ENCODE measurements at places on chromosomes 12 and 14. TPM values are rescaled to one million over a fixed set of nuclear protein-coding genes. Genes with fewer than 3 reads are reported as not detected.

- DNase-seq: peak; percentile 67
These were observed 1.8 kb downstream of the SPSB2 start for GRCh38 chr12:6871052-6871957.

DNA sequence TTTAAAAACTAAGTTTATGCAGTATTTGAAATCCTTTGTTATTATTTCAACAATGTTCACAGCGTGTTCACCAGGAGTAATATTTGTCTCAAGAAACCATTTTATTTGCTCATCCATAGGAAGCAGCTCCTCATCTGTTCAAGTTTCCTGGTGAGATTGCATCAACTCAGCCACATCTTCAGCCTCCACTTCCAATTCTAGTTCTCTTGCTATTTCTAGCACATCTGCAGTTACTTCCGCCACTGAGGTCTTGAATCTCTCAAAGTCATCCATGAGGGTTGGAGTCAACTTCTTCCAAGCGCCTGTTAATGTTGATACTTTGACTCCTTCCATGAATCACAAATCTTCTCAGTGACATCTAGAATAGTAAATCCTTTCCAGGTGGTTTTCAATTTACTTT, 18.0 kb downstream of the CLEC9A start:
- no peak for DNase-seq

DNA sequence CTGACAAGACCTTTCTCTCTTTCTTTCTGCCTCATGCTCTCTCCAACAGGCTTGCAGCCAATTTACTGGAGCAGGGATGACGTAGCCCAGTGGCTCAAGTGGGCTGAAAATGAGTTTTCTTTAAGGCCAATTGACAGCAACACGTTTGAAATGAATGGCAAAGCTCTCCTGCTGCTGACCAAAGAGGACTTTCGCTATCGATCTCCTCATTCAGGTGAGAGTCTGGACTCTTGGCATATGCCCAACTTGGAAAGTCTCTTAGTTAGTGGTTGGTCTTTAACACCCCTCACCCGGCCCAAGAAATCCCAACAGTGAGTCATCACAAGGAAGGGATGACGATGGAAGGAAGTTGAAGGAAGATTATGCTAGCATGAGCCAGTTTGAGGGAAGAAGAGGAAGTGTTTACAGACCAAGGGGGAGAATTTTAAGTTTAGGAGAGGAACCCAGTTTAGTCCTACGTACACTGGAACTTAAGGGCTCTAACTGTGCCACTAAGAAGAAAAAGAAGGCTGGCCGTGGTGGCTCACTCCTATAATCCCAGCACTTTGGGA, 189.7 kb downstream of the ETV6 start:
- peak; percentile 89 for DNase-seq

DNA sequence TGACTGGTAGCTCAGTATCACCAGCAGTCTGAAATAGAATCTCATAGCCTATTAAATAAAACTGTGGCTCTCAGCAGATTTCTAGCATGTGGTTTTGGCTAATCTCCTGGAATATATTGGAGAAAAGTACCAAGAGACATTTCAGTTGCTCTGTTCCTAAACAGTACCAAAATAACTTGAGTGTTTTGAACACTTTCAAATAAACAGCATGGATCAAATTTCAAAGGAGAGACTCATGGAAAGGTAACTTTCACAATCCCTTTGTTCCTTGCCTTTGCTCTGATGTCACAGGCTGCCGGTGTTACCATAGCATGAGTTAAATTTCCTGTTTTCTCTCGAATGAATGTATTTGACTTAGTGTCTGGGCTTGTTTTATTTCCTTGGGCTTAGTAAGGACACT, 3.4 kb downstream of the ARG2 start:
- DNase-seq: no peak

DNA sequence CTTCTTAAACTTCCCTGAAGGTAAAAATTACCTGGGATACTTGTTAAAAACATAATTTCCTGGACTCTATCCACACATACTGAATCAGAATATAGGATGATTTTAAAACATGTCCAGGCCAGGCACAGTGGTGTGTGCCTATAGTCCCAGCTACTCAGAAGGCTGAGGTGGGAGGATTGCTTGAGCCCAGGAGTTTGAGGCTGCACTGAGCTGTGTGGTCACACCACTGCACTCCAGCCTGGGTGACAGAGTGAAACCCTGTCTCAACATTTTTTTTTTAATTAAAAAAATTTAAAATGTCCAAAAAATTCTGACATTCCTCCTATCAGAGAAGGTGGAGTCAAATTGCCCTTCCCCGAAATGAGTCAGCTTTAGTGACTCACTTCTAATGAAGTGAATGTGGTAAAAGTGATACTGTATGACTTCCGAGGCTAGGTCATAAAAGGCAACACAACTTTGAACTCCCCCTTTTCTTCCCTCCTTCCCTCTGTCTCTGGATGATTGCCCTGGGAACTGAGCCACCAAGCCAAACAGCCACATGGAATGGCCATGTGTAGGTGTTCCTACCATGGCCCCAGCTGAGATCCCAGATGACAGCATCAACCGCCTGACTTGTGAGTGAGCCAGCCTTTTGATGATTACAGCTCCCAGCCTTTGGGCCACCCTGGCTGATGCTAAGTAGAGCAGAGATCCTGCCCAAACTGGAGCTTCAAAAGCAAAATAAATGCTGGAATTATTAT, 36.3 kb downstream of the LIMA1 start:
- DNase-seq: peak; percentile 85

GRCh38 chr12:122021193-122021821, 377 bp upstream of the BCL7A start:
- DNase-seq: no peak

IFT81 gene
- total RNA-seq: 17.3 TPM

GRCh38 chr12:131673888-131674257, 37.0 kb upstream of the SFSWAP start:
- DNase-seq: no peak

GRCh38 chr14:96861568-96862310, 64.6 kb downstream of the VRK1 start:
- no peak for DNase-seq

DNA sequence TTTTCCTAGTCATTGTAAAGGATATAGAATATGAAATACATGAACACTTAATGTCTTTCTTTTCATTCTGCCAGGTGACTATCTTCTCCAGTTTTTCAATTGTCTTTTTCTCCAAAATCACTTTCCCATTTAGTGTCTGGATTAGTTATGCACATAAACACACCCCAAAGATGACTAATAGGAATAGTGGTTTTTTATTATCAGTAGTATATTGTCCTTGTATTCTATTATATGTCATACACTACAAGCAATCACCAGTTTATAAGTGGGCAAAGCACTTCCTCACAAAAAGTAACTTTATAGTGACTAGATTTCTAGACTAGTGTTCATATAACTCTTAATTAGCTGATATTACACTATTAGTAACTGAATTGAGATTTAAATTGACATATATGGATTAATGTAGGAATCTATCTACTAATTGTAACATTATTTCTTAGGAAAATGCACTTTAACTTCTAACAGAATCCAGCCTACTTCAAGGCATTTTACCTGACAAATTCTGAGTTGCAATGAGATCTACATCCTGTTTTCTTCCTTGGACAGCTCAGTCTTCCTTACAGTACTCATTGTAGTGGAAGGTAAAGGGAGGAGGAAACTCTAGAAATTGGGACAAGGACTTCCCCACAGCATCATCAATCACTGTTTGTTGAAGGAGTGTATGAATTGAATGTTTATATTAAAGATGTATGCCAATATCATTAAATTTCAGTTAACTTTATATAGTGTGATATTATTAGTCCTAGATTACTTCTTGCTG, 186.1 kb upstream of the GARIN2 start:
- no peak for DNase-seq

DNA sequence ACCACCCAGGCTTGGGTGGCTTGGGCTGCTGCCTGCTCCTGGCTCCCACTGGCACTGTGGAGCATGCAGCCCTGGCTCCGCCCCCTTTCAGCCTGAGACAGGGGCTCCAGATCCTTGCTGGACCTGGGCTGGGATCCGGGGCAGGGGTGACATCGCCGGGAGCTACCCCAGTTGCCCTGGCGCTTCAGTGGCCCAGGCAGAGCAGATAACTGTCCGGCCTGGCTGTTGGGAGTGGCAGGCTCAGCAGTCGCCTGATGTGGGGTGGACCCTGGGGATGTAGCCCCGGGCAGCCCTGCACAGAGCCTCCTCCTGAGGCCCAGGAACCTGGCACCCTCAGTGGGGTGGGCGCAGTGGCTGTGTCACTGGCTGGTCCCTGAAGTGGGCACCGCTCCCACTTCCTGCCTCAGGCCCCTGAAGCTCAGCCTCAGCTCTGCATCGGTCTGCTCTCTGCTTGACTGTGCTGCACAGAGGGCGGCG, 57.9 kb downstream of the FUT8 start:
- no peak for DNase-seq
